AG08396 (cell line): ENCODE measurements at places on chromosomes 1 and 21.
A peak's percentile ranks its signal among the peaks of the same experiment; 100 is the strongest.

DNA sequence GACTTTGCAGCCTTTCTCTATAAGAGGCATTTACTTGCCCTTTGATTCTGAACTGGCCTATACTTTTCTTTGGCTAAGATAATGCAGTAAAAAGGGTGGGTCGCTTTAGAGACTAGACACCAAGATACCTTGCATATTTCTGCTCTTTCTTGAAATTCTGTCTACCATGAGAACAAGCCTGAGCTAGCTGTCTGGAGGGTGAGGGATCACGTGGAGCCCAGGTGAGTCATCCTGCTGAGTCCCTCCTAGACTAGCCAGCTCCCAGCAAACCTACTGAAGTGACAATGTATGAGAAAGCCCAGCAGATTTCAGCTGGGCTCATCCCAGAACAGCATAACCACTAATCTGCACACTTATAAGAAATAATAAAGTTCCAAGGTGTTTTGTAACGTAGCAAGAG, 408.0 kb upstream of the KAZN start:
- DNase-seq, result peak; percentile 5

DNA sequence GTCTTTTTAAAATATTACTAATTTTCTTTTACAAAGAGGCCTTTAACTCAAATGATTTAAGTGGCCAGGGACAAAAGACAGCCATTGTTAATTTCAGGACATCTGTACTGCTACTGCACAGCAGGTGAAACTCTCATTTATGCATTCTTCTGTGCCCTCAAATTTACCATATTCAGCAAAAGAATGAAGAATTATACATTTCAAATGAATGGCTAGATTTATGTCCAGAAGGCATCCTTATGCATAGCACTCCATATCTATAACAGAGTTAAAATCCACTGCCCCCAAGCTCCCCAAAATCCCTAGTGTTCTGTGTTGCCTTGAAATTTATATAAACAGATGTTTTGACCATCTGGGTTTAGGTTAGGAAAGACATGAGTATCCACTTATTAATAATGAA, 202.6 kb downstream of the DNM3 start:
- DNase-seq, result no peak

DNA sequence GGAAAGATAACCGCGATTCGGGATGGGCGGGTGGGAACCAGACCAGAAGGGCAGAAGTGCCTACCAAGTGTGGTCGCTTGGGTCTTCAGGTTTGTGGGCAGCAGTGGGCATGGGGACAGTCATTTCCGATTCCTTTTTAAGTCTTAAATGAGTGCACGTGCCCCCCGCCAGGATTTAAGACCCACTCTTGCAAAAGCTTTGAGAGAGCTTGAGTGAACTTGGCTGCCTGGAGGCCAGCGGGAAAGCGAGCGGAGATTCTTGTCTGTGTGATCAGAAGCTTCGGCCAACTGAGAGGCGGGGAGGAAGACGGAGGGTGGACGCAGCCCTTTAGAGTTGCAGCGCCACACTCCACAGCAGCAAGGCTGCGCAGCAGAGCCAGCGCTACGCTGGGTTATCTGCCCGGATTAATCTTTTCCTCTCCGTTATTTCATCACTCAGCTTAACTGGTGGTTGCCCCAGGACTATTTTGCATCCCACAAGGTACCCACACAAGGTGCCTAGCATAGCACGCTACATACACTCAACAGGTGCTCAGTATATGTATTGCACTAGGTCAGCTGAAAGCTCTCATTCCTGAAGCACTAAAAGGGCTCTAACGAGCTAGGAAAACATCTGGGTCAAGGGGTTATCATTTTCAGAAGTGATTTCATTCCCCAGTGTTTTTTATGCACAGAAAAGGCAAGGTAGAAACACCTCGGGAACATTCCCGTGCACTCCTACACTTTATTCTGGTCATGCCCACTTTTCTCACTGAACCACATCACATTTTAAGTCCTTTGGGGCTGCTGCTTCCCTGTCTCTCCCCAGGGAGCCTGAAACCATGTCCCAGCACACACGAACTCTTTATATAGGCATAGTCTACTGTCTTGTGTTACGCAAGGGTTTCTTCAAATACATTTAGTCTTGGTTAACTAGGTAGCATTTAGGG, 1.5 kb upstream of the BATF3 start:
- DNase-seq, result peak; percentile 54

DNA sequence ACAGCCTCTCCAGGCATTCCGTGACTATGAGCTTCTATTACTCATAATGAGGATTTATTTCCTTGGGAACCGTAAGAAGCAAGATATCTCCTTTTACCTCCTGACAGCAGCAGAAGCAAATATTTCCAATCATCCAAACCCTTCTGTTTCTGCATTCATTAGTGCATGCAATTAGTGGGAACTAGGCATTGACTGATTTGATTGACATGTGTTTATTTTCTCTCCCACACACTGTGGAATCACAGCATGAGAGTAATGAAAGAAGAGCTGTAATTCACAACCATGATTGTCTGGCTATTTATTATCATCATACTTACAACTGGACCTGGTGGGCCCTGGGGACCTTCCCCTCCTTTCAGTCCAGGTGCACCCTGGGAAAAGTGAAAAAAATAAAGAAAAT, 146.8 kb downstream of the COL11A1 start:
- no peak for DNase-seq

DNA sequence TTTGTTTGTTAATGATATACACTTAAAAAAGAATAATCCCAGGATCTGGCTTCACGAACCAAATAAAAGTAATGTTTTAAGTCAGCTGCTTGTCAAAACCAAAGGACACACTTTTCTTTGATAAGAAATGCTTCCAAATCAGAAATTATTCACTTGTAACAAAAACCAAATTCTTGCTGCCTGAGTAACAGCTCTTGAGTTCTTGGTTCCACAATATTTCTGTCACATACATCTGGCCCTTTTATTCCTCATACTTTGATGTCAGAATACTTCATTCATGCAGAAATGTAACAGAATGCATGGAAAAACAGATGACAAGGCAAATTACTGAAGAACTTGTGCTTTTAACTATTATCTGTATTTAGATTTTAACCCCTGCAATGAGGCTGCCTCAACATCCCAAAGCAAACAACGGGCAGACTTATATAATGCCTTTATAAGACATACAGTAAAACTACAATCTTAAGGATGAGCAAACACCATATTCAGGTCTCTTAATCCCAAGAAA, 1.5 kb downstream of the VAMP4 start:
- DNase-seq, result no peak

DNA sequence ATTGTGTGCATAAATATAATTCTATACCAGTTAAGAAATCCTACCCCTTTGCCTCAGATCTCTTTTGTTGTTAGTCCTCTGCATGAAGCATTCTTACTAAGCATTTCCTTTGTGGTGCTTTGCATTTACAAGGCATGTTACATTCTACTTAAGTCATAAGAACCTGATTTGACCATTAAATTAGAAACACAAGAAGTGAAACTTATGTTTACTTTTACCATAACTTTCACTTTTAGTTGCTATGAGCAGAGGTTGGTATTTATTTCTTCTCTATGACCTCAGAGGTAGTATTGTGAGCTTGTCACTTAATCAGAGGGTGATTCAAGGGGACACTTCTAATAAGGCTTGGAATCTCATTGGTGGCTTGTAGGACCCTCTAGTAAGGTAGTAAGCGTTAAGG, 9.0 kb downstream of the FAM20B start:
- peak; percentile 39 for DNase-seq

DNA sequence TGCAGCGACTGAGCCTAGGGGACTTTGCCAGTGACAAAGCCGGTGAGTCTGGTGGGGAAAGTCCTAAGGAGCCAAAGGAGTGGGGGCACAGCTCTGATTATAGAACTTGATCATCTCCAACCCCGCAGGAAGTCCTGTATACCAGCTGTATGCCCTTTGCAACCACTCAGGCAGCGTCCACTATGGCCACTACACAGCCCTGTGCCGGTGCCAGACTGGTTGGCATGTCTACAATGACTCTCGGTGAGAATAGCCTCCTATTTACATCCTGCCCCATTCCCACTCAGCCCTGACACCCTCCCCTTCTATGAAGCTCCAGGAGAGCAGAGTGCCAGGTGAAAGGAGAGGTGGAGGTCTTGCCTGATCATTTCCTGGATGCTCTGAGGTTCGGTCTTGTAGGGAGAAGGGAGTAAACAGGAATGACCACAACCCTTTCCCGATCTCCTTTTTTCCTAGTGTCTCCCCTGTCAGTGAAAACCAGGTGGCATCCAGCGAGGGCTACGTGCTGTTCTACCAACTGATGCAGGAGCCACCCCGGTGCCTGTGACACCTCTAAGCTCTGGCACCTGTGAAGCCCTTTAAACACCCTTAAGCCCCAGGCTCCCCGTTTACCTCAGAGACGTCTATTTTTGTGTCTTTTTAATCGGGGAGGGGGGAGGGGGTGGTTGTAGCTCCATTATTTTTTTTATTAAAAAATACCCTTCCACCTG, 1.2 kb upstream of the PPOX start:
- no peak for DNase-seq

DNA sequence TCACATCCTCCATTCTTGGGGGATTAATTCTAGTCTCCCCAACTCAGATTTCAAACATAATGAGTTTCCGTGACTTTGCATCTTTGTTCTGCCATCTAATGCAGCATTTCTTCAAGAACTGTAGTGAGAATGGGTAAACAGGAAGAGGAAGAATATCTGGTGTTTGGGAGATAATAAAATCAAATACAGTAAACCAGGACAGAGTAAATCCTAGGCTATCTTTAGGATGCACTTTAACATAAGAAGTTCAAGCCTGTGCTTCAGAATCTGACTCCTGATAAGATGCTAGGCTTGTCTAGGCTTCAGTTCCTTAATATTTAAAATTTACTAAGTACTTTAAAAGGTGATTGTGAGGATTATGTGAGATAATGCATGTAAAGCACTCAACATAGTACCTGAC, 27.9 kb downstream of the PATJ start:
- no peak for DNase-seq

GRCh38 chr21:41812679-41813078, 45.8 kb upstream of the RIPK4 start:
- no peak for DNase-seq

DNA sequence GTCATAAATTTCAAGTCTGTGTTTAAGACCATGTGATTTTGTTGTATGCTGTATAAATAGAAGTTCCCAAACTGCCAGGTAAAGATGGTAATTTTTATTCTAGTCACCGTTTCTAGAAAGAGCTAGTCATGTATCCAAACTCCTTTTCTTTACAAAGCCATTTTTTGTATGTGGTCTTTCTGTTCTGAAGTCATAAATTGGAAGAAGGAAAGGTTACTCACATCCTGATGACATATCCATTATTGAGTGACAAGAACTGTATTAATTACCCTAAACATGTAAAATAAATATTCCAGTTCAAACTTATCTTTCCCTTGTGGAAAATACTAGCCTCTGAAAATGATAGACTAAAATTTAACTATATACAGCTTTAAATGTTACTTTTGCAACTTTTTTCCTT, 104.7 kb downstream of the POFUT2 start:
- DNase-seq, result no peak

DNA sequence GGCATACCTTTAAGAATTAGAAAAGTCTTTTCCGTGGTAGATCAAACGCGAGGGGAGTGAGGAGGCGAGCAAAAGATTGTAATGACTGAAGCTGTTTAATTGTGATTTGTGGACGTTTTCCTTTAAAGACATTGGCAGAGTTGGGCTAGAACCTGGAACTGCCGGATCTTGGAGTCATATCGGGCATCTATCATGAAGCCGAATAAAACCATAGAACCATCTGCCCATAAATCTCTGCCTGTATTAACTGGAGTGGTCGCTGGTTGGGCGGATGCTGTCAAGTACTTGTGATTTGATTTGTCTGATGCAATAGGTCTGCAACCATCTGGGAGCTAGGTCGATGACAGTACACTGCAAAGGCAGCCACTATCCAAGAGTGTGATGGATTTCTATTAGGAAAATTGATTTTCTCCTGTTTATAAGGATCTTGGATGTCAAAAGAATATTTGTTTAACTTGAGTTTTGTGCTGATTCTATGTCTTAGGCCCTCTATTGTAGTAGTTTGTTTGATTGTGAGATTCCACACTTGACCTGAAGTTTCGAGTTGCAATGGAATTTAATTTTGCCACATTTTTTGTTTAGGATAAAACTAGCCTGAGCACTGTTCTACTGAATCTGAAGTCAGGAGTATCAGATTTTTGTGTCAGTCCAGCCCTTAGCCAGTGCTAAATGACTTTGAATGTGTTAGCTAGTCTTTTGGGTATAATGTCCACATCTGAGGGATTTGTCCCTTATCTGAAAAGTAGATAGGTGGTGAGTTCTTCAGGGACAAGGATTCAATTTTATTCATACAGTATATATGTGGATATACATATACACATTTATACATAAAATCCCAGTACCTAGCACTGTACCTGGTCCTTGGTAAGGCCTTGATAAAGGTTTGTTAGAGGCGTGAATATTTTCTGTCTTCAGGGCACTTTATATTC, 1.2 kb downstream of the SARS1 start:
- DNase-seq, result peak; percentile 80

DNA sequence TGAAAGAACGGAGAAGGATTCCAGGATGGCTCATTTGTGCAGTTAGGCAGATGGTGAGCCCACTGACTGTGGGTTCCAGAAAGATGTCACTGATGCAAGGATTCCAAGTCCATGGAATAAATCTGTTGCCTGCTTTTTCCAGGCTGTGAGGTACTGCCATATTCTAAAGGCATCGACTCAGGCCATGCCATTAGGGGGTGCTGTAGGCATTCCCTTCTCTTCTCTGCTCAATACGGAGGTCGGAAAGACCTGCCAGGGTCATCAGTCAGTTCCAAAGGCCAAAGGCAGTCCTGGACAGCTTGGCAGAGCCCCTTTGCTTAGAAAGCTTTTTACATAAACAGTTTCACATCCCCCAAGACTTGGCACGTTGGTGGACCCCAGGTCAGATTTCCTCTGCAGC, 31.7 kb upstream of the TMEM125 start:
- DNase-seq, result peak; percentile 69

- no peak for DNase-seq
Measured at GRCh38 chr1:33161061-33161681, 20.7 kb downstream of the TRIM62 start.

DNA sequence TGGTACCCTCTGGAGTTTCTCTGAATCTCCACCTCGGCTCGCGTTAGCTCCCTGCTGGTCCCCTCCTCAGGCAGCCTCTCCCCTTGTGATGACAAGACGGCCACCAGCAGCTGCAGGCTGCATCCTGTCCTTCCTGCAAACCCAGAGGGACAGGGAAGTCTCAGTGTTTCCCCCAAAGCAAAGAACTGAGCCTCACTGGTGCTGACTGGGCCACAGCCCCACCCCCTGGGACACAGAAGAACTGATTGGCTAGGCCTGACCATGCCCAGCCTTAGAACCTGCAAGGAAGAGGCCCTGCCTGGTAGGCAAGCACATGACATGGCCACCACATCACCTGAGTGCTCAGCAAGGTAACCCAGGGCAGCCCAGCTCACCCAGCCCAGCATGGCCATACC, 34.6 kb downstream of the TMEM51 start:
- DNase-seq, result no peak

DNA sequence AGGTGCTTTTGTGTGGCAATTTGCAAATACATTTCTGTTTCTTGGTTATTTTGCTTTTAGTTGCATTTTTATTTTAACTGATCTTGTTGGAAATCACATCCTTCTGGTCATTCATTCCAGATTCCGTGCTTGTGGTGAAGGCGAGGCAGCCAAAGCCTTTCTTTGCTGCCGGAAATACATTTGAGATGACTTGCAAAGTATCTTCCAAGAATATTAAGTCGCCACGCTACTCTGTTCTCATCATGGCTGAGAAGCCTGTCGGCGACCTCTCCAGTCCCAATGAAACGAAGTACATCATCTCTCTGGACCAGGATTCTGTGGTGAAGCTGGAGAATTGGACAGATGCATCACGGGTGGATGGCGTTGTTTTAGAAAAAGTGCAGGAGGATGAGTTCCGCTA, 34.8 kb upstream of the CD101 start:
- DNase-seq, result no peak

GRCh38 chr1:68644504-68644903, 147.6 kb upstream of the DEPDC1 start:
- DNase-seq, result no peak
